Bronchial epithelial cell (primary cell): ENCODE measurements at places on chromosomes 4 and X. TPM values are rescaled to one million over a fixed set of nuclear protein-coding genes. Genes with fewer than 3 reads are reported as not detected.

The SORCS2 gene
- total RNA-seq: under 0.01 and 1.0 TPM in 2 replicates

The TMEM255A gene
- not detected in 2 replicates for total RNA-seq

The GRIA2 gene
- not detected in 2 replicates for total RNA-seq

The CT45A2 gene
- not detected in 2 replicates for total RNA-seq

The ZNF732 gene
- 0.77 and 0.79 TPM in 2 replicates for total RNA-seq

The ETDA gene
- not detected in 2 replicates for total RNA-seq

The STIM2 gene
- 7.6 and 15.6 TPM in 2 replicates for total RNA-seq

The NDST3 gene
- not detected in 2 replicates for total RNA-seq

The NWD2 gene
- 0.26 and 1.2 TPM in 2 replicates for total RNA-seq

The MRFAP1L1 gene
- 57.9 and 79.2 TPM in 2 replicates for total RNA-seq

The SCML1 gene
- 4.0 and 4.2 TPM in 2 replicates for total RNA-seq

The PCDH11X gene
- total RNA-seq: not detected in 2 replicates

The ARHGAP36 gene
- total RNA-seq: not detected in 2 replicates

The FAM47E gene
- 0.26 and 0.38 TPM in 2 replicates for total RNA-seq

The SLITRK4 gene
- total RNA-seq: under 0.01 TPM in 2 replicates

The DCAF4L1 gene
- total RNA-seq: 0.26 and 0.90 TPM in 2 replicates

The ADH6 gene
- total RNA-seq: not detected in 2 replicates

The CXCL1 gene
- 4.2 and 5.2 TPM in 2 replicates for total RNA-seq

The CXCL10 gene
- 0.13 TPM in 1 of 2 replicates, not detected in the other for total RNA-seq

The MAGEE1 gene
- total RNA-seq: 0.51 and 0.53 TPM in 2 replicates

The CFAP47 gene
- not detected in 2 replicates for total RNA-seq

The HDX gene
- 1.6 and 1.7 TPM in 2 replicates for total RNA-seq

The USP26 gene
- not detected in 2 replicates for total RNA-seq

The MGAT4D gene
- total RNA-seq: not detected in 2 replicates

The LEF1 gene
- not detected in 2 replicates for total RNA-seq

The ZNF330 gene
- total RNA-seq: 42.4 and 49.7 TPM in 2 replicates

The SULT1E1 gene
- total RNA-seq: 1.1 and 5.5 TPM in 2 replicates

The SOX3 gene
- not detected in 2 replicates for total RNA-seq

The PASD1 gene
- total RNA-seq: not detected in 2 replicates

The AMTN gene
- total RNA-seq: 0.38 and 0.79 TPM in 2 replicates

The FGF5 gene
- total RNA-seq: 0.51 and 1.3 TPM in 2 replicates

The FRAS1 gene
- total RNA-seq: 12.2 and 13.7 TPM in 2 replicates

The LRCH2 gene
- total RNA-seq: under 0.01 and 0.26 TPM in 2 replicates
